Left ventricle myocardium superior (tissue), 1 donor: ENCODE measurements at places on chromosomes 16 and 17.
A peak's percentile ranks its signal among the peaks of the same experiment; 100 is the strongest.

GRCh38 chr16:29909391-29909790 lies 9.1 kb downstream of the ASPHD1 start:
- no peak for DNase-seq

GRCh38 chr17:71600137-71600789 lies 520.6 kb upstream of the SOX9 start:
- no peak for DNase-seq

- DNase-seq = no peak
Observed at GRCh38 chr17:15350777-15351477, 9.5 kb upstream of the TEKT3 start.

- no peak for DNase-seq
Observed at GRCh38 chr16:46886764-46887523, 2.8 kb downstream of the GPT2 start.

DNA sequence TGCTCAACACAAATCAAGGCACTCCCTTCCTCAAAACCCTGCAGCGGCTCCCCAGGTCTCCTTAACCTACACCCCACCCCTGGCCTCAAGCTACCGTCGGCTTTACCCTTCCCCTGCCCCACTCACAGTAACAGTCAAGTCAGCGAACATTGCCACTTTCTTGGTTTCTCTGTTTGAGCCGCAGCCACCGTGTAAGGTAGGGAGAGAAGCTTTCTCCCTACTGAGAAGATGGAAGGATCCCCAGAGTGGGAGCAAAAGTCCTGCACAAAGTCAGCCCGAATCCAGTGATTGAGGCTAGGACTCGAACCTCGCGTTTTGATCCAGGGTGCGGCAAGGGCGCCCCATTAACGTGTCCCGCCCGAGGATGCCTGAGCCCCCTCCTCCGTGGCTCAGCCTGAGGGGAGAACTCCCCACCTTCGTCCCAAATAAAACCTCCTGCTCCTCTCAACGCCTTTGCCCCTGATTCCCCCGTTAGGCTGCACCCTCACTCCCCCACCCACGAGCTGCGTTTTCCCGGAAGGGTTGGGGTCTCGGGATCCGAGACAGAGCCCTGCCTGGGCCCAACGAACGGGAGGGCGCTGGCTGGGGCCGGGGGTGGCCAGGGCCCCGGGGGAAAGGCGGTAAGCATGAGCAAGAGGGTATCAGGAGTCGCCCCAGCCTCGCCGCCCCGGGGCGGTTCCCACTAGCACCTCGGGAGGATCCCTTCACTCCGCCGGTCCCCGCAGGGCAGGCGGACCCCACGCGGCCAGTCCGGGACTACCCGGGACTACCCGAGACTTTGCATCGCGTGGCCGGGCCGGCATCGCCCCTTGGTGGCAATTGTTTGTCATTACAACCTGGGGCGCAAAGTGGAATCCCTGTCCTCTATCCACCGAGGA lies 9.9 kb upstream of the NAGS start:
- DNase-seq = peak; percentile 75

DNA sequence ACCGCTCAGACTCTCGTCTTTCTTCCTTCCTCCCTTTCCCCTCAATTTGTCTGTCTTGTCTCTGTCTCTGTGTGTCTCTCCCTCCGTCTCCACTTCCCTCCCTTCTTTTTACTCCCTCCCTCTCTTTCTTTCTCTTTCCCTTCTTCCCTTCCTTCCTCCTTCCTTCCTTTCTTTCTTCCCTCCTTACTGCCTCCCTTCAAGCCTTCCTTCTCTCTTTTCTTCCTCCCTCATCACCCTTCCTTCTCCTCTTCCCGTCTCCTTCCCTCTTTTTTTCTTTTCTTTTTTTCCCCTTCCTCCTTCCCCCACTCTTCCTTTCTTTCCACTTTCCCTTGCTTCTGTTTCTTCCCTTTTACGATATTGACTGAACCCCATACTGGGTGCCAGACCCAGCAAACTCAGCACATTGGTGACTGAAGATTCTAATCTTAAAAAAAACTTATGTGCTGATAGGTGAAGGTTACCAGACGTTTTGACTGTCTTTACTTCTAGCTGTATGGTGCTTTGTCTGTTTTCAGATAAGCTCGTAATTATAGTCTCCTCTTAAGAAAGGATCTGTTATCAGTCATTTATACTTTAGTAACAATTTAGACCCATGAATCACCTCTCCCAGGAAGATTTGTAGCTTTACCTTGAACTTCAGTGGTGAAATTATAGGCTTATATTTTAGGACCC lies 481 bp upstream of the BRD7 start:
- no peak for DNase-seq

DNA sequence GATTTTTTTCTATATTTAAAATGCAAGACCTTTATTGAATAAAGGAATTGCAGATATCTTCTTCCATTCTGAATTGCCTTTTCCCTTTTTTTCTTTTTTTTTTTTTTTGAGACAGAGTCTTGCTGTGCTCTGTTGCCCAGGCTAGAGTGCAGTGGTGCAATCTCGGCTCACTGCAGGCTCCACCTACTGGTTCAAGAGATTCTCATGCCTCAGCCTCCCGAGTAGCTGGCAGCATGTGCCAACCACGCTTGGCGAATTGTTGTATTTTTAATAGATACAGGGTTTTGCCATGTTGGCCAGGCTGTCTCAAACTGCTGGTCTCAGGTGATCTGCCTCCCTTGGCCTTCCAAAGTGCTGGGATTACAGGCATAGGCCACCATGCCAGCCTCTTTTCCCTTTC lies 151.5 kb downstream of the CEP112 start:
- no peak for DNase-seq

DNA sequence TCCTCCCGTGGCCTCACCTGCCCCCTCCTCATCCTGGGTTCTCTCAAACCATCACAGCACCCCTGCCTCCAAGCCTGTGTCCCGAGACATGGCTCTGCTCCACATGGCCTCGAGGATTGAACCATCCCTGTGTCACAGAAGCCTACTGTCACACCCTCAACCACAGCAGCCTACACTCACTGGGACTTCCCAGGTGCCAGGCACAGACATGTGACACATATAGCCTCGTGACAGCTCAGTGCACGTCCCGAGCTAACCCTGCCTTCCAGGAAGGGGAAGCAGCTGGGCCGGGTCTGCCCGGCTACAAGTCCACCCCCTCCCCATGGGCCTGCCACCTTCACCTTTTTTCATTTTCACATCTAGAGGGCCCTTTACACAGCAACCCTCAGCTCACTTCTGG lies 238.3 kb downstream of the CPPED1 start:
- DNase-seq = no peak

GRCh38 chr16:74261068-74261467 lies 35.5 kb upstream of the PSMD7 start:
- no peak for DNase-seq

GRCh38 chr16:16048904-16049582 lies 99.6 kb downstream of the ABCC1 start:
- DNase-seq = peak; percentile 67

DNA sequence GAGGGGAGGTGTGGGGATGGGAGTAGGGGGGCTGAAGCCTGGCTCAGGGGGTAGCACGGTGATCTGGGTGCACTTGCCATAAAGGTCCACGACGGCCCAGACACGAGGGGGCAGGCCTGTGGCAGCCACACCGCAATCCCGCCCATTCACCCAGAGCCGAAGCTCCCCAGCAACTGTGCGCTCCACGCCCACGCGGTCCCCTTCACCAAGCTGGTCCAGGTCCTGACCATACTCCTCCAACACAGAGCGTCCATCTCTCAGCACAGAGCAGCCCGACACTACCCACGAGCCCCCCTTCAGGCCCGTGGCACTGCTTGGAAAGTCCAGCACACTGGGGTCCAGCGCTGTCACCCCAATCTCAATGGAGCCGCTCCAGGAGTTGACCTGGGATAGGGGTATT lies 1.6 kb downstream of the NEURL4 start:
- no peak for DNase-seq

- DNase-seq = no peak
Observed at GRCh38 chr17:46078675-46079074, 79.6 kb downstream of the STH start.

- no peak for DNase-seq
Observed at GRCh38 chr17:1362964-1363363, 37.1 kb downstream of the YWHAE start.

- DNase-seq = no peak
Observed at GRCh38 chr16:66662445-66663194, 33.9 kb downstream of the CMTM4 start.

- DNase-seq = no peak
Observed at GRCh38 chr17:80024206-80024972, 11.3 kb downstream of the TBC1D16 start.

GRCh38 chr16:20675488-20676267 lies 21.8 kb downstream of the ACSM1 start:
- DNase-seq = no peak

DNA sequence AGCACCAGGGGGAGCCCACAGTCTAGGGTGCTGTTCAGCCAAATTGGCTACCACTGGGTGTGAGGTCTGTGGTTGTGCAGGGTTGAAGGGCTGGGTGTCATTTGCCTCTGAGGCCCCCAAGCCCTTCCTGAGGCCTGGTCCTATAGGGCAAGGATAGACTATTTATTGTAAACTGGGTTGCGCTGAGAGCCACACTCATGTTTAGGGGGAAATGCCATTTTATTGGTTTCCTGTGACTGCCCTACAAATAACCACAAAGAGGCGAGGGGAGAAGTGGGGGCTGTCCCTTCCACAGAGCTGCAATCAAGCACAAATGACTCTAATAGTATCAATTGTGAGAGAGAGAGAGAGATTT lies 3.6 kb upstream of the ZCCHC14 start:
- no peak for DNase-seq

- no peak for DNase-seq
Observed at GRCh38 chr17:73508057-73508930, 136.0 kb downstream of the SDK2 start.

- DNase-seq = no peak
Observed at GRCh38 chr17:63984651-63985386, 12.1 kb upstream of the SCN4A start.

- no peak for DNase-seq
Observed at GRCh38 chr17:64449545-64449944, 630 bp downstream of the MILR1 start.

DNA sequence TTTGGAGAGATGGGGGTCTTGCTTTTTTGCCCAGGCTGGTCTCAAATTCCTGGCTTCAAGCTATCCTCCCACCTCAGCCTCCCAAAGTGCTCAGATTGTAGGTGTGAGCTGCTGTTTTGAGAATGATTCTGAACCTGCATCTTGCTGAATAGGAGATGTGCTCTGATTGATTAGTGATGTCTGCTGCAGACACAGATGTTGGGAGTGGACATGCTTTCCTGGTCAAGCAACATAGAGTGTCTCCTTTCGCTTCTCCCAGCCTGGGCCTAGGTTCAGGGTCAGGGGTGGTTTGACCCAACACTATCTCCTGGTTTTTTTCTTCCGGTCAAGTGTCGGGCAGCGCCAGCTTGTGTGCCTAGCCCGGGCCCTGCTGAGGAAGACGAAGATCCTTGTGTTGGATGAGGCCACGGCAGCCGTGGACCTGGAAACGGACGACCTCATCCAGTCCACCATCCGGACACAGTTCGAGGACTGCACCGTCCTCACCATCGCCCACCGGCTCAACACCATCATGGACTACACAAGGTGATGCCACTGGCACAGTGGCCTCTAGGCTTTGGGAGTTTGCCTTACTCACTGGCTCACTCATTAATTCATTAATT lies 85.2 kb downstream of the ABCC6 start:
- DNase-seq = peak; percentile 25

DNA sequence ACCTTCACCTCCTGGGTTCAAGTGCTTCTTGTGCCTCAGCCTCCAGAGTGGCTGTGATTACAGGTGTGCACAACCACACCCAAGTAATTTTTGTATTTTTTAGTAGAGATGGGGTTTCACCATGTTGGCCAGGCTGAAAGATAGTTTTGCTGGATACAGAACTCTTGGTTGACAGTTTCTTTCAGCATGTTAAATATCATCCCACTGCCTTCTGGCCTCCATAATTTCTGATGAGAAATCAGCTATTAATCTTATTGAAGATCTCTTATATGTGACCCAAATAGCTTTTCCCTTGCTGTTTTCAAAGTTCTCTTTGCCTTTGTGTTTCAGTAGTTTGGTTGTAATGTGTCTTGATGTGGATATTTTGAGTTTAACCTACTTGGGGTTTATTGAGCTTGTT lies 50.3 kb upstream of the BRD7 start:
- DNase-seq = no peak
